PC-9 (cell line): ENCODE measurements at places on chromosomes 11 and 22. TPM values are rescaled to one million over a fixed set of nuclear protein-coding genes. Genes with fewer than 3 reads are reported as not detected.

The GAL gene
- total RNA-seq = 3.9 and 12.8 TPM in 2 replicates

The PRG3 gene
- not detected in 2 replicates for total RNA-seq

GRCh38 chr11:60396799-60397198 is 540 bp downstream of the MS4A14 start:
- no peak for DNase-seq

DNA sequence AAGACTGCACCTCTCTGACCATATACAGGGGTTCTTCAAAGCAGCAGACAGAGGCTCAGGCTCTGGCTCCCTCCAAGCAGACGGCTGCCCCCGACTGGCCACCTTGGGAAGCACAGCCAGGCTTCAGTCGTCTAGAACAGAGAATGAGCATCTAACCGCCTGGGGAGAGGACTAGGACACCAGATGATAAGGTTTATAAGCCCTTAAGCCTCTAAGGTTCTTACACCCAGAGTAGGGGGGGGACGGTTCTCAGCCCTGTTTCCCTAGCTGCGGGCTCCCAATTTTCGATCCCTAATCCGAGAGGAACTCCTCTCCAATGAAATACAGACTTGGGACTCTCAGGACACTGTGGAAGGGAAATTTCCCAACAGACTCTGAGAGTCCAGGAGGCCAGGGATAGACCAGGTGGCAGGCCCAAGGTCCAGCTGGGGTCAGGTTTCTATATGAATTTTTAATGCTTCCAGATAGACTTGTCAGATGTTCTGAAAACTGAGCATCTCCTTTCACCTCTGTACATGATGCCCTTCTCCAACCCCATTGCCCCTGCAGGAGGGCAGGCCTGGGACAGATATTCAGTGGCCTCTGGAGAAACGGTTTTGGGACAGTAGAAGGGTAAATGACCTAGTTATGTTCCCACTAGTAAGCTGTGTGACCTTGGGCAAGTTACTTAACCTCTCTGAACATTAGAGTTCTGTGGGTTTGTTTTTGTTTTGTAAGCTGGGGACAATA is 20.2 kb downstream of the RTN4RL2 start:
- DNase-seq = peak; percentile 69

DNA sequence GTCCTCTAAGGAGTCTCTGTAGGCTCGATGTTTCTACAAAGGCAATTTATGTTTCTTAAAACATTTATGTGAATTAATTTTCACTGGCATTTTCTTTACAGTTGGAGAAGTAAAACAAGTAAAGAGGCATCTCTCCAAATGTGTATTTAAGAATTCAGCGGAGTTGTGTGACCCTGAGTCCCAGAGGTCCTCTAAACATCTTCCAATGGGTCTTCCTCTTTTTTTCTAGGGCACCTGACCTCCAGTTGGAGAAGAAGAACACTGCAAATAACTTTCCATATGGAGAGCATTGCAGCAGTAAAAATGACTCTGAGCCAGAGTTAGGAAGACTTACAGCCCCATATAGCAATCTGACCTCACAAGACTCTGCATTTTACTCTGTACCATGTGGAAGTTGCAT is 480.5 kb upstream of the RAG2 start:
- no peak for DNase-seq
